ENCODE measurements at places on chromosomes 3 and 15.

- no peak for DNase-seq
Measured at GRCh38 chr3:51283421-51283820, 101.7 kb upstream of the MANF start.

DNA sequence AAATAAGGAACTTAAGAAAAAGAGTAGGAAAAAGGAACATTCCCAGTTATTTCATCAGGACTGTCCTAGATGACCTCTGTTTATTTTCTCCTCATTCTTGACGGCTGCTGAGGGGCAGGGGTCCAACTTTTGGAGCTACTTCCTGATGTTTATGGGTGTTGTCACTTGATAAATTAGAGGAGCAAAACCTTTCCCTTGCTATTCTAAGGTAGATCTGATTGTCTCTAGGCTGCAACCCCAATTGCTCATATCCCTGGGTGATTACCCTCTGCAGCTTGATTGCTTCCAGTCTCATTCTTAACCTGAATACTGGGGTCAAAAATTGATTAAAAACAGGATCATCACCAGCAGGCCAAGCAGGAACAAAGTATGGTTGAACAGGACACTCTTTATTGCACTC is 311.0 kb upstream of the NDN start:
- DNase-seq: no peak

DNA sequence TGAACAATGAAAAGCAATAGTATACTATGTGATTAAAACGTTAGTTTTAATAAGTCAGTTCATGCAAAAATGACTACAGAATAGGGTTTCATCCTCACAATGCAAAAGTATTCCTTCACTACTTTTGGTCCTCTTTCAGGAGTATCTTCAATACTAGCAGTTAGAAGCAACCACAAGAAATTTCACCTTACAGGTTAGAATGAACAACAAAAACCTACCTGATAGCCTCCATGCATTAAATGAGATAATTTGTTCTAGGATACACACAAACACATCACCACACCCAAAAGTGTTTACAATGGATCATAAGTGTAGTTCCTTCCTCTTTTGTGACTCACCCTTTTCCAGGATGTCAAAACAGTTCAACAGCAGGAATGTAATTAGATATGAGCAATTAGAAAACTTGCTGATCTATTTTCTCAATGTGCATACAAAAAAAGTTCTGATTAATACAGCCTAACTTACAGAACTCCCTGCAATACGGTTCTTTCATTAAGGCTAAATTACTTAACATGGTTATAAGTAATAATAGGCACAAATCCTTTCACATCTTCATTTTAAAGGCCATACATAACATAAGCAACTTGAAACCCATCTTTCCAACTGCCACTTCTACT is 21.6 kb downstream of the UACA start:
- no peak for DNase-seq

- DNase-seq: no peak
Measured at GRCh38 chr3:46659285-46659684, 34.2 kb downstream of the ALS2CL start.

GRCh38 chr3:36988356-36988755 is 4.6 kb downstream of the EPM2AIP1 start:
- DNase-seq: no peak

GRCh38 chr3:143349455-143349854 is 229.9 kb downstream of the CHST2 start:
- DNase-seq: no peak

DNA sequence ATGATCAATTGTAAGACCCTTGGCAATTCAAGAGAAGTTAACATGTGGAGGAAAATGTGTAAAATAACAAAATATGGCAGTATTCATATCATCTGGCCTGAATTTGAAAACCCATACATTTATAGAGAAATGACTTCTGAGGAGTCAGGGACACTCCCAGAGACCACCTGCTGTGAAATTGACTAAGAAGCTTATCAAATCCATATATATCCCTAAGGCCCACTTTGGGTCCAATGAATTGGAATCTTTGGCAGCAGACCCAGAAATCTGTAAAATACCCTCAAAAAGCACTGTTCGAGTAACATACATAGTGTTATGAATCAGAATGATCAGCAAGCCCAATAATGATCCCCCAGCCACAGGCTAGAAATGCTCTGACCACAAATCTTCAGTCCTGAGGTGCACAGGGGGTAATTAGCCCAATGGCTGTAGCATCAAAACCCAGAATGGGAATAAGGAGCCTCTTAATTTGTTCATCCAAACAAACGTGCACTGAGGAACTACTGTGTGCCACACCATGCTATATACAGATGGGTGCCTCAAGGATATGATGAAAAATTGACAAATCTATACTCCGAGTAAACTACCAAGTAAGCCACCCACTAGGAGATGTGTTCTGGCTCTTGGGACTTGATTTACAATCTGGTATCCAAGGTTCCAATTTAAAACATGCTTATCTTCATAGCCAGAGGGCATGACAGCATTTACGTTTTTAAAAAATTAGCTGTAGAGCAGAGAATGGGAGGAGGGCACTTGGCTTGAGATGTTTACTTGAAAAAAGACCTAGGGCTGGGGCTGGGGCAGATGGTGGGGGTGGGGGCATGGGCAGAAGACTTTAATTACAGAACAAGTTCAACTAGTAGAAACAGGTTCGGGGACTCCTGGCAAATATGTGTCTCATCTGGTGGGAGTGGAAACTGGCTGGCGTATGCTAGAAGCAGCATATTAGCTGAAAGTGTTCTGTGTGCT is 9.1 kb upstream of the ARHGEF3 start:
- DNase-seq: no peak

GRCh38 chr15:27702581-27702980 is 396.5 kb downstream of the OCA2 start:
- DNase-seq: peak; percentile 83

DNA sequence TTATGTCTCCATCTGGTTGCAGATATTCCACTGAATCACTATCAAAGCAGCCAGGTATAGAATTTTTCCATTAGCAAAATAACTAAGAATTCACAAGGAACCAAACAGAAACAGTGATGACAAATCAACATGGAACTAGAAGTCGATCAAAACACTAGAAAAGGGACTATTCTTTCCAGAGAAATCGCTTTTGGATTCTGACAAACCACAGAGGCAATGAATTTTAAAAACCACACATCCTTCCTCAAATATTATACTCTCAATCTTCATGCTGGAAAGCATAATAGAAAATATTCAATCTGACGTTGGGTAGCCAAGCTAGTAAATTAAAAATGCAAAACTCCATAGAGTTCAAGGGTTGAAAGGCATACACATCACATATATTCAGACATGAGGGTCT is 93.2 kb upstream of the PPIB start:
- DNase-seq: no peak

DNA sequence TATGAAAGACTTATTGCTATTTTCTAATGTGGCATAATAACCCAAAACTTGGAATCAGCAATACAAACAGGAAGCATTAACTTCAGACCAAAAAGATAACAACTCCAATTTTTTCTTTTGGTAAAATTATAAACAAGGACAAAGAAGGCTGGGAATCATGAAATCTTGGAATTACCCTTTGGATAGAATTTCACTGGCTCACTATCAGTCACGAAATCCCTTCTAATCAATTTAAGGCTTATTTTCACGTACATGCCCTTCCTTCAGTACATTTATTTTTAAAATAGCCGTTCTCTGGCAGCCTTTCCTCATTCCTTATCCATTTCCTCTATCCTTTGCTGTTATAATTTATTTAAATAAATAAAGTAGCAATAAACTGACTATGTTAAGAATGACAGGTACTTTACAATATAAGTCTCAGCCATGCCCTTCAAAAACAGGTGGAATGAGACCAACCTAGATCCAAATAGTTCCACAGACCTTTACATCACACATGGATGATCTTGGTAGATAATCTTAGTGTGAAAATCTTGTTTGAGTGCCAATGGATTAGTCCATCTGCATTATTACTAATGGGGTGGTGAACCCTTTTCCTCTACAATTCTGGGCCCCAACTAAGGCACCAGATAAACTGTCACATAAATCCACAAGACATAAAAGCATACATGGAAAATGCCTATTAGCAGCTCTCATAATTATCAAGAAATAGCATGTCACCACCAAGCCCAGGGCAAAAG is 38.9 kb downstream of the ABI3BP start:
- no peak for DNase-seq

DNA sequence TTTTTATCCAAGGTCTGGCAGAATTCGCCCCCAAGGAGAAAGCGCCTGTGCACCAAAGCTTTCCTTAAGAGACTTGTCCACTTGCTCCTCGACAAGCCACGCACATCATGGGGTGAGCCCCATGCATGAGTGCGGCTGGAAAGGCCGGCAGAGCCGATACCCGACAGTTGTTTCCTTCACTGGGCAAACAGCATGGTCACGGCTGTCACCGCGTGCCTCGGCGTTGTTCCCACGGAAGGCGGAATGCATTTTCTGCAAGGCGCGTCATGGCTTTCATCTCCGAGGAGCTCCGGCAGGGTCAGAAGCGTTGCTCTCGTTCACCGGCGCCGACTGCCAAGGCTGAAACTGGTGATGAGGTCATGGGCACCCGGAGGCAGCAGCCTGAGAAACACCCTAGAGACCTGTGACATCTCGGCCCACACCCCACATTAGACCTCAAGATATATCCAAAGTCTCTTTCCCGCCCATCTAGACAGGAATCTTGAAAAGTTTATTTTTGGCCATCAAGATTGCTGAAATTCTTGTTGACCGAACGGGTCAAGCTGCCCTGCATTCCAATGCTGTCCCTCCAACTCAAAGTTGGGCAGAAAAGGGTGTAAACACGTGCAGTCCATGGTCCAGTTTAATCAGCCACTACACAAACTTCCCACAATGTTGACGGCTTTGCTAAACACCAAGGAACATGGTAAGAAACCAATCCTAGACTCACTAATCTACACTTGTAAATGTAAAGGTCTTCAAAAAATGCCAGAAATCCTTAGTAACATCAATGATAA is 604 bp upstream of the TJP1 start:
- peak; percentile 57 for DNase-seq

DNA sequence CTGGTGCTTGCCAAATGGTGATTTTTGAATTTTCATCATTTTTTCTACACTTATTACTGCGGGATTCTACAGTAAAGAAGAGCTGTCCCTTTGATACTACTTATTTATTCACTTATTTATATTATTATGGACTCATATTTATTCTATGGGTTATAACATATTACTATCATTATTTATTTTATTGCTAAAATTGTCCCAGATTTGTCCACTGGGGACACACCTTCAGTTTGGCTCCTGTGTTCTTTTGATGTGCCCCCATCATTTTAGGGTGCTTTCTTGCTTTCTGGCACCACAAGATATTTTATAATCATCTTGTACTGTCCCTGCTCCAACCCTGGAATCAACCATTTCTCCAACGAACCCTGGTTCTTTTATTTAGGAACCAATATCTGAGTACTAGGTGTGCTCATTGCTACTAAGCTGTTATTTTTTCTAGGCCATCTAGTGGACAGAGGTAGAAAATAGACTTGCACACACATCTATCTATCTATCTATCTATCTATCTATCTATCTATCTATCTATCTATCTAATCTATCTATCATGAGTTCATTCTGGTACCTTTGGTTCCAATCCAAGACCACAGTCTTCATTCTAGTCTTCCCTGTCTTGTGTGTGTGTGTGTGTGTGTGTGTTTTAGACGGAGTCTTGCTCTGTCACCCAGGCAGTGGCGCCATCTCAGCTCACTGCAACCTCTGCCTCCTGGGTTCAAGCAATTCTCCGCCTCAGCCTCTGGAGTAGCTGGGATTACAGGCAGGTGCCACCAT is 16.0 kb downstream of the SLC22A14 start:
- DNase-seq: no peak

DNA sequence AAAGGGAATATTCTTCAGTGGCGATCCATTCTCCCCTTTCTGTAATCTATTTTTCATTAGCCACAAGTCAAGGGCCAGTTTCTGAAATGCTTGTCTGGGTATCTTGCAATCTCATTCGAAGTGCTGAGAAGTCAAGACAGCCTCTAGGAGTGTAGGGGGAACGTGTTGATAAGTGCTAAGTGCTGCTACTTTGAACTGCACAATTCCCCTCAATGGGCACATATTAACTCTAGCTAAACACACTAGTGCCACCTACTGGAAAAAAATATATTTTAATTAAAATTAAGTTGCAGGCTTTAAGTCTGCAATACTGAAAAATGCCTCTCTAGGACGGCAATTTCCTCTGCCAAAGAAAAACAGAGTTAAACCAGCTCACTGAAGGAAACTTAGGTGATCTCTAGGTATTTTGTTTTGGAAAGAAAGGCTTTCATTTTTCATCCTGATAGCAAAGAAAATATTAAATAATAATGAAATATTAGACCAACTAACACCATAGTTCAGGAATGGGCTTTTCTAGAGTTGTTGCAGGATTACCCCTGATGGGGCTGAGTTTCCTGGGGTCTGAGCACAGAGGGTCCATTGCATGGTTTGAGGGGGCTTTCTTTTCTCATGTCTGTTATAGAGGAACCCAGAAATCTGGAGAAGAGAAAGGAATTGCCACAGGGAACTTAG is 181.9 kb upstream of the KBTBD8 start:
- DNase-seq: peak; percentile 73

- no peak for DNase-seq
Measured at GRCh38 chr3:64888840-64889392, 201.1 kb upstream of the ADAMTS9 start.

DNA sequence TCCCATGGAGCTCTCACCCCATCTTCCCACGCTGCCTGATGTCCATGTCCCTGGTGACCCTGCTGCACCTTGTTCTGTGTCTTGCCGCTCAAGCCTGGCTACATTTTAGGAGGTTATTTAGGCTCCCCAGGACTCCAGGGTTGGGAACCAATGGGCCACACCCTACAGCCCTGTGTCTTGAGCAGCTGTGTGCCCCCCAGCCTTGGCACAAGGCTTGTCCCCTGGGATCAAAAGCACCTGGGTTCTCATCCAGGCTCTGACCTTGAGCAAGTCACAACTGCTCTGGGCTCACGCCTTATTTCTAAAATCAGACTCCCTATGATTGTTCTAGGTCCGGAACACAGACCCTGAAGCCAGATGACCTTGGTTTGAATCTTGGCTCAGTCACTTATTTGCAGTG is 14.1 kb downstream of the SPSB4 start:
- DNase-seq: no peak

Measured in fibroblast of upper back skin (primary cell).